ENCODE measurements at places on chromosomes 7 and 10.

- DNase-seq, result no peak
These were observed 116.0 kb downstream of the NPTX2 start for GRCh38 chr7:98733036-98733435.

DNA sequence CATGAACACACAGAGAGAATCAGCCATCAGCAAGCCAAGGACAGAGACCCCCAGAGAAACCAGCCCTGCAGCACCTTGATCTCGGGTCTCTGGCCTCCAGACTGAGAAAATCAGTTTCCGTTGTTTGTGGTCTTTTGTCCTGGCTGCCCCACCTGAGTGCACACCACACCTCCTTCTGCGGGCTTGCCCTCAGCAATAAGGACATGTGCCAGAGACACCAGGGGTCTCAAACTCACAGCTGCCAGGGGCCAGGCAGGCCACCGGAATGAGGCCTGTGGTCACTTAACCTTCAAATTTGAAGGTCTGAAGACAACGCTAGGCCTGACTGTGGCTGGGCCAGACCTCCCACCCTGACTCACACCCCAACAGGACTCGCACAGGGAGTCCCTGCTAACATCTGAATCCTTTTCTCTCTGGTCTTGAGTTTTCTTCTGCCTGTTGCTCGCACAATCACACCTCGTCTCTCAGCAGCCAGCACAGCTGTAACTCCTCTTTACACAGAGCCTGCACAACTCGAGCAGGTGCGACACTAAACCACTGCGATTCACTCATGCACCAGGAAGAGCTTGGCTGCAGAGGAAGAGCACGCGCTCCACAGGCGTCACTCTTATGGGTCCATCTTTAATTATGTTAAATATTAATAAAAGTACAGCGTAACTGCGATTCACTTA, 86.2 kb downstream of the CHST15 start:
- DNase-seq, result no peak

GRCh38 chr10:58796242-58796641, 283.6 kb downstream of the BICC1 start:
- DNase-seq, result no peak

DNA sequence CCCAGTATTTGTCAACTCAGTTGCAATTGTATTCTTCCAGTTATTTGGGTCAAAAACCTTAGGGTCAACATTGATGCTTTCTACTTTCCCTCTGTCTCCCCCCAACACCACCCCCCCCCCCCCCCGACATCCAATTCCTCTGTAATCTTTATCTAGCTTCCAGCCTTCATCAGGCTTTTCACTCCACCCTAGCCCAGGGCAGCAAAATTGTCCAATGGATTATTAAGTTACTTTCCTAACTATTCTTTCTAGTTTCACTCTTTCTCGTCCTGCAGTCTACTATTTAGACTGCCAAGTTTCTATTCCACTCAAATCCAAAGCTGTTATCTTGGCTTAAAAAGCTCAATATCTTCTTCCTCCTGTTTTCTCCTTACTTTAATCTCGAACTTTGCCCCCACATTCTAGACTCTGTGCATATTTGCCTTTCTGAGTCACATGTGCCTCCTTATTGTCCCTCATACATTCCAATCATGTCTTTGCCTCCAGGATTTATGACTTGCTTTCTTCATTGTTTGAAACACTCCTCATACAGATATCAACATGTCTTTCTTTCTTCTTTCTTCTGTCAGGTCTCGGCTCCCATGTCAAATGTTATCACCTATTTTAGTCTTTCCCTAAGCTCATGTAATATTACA, 196.6 kb upstream of the TMEM196 start:
- no peak for DNase-seq

DNA sequence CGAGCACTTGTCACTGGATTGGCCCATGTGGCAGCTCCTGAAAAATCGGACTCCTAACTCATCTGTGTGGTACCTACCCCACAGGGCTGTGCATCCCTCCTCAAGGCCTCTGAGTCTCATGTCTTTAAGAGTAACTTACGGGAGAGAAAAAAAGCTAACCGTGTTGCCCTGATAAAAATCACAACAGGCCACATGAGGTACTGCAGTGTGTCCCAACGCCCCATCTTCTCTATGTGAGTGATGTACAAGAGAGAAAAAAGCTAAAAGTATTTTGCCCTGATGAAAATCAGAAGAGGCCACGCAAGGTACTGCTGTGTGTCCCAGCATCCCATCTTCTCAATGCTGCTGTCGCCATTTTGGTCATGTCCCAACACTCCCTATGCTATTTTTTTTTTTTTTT, 41.2 kb upstream of the ADRB1 start:
- no peak for DNase-seq
